ENCODE measurements at places on chromosomes 5 and 9.

DNA sequence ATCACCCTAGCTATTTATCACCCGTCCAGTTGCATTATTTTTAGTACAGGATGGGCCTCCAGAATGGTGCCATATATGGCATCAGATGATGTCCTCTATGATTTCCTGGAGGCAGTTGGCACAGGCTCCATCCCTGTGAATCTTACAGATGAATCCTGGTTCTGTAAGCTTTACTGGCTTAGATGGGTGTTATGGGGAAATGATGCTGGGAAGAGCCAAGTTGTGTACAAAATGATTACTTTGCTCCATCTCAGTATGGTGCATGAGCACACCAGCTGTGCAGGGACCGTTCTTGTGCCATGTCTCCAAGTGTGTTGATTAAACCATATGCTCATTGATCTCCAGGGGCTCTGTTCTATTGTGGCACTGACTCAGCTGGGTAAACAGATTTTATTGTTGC is 755.7 kb downstream of the TLR4 start:
- DNase-seq, result no peak

GRCh38 chr9:98256756-98257155 is 1.3 kb upstream of the TBC1D2 start:
- no peak for DNase-seq

DNA sequence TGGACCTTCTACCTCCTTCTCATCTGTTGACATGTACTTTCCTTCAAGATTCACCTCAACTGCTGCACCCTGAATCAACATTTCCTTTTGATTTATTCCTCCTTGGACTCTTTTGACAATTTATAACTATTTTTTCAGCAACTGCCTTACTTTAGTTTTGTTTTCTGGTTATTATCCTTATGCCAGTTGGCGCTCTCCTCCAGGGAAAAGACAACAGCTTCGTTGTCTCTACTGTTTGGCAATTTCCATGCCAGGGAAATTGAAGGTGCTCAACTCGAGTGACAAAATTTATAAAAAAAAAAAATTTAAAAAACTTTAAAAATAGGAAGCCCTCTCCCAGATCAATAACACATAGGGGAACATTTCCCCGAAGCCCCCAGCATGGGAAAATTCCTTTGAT is 549.2 kb upstream of the DMAC1 start:
- no peak for DNase-seq

- no peak for DNase-seq
These were observed at the start of gene EGFLAM for GRCh38 chr5:38258319-38259061. EGFLAM (plus strand) TSS chr5:38258559; CDS start chr5:38258755, 196 bp downstream.

- no peak for DNase-seq
These were observed 104.2 kb upstream of the RAI14 start for GRCh38 chr5:34551911-34552433.

- no peak for DNase-seq
These were observed 12.2 kb downstream of the FPGS start for GRCh38 chr9:127814619-127815511.

- no peak for DNase-seq
These were observed 49.6 kb upstream of the CPLX2 start for GRCh38 chr5:175821790-175822211.

DNA sequence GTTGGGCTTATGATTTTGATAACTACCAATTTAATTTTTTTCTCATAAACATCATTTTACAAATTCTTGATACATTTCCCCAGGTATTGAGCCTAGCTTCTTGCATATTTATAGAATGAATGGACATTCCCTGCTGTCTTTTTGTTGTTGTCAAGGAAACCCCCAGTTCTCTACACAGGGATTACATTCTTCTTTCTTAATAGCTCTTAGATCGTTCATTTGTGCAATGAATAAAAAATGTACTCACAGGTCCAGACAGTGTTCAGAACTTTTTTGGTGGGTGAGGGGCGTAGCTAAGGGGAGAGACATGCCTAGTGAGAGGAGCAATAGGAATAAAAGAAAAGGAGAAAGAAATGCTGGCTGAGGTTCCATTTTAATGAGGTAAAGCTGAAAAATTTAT is 58.6 kb downstream of the VCAN start:
- no peak for DNase-seq

- no peak for DNase-seq
These were observed 19.2 kb downstream of the KCTD16 start for GRCh38 chr5:144189800-144190429.

DNA sequence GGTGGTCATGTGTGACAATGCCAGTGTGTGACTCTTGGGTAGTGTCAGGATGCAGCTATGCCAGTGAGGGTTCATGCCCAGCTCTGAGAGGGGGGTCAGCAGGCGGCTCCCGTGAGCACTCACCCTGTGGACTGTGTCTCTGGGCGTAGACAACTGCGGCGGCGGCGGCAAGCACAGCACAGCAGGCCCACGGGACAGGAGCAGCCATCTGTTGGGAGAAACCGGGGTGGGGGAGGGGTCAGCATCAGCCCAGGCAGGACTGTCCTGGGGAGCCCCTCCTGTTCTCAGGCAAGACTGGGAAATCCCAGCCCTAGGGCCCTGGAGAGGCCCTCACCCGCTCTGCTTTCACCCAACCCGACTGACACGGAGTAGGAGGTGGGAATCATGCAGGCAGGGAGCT is 20.8 kb downstream of the CNTFR start:
- no peak for DNase-seq

GRCh38 chr5:169280286-169280685 is 20.7 kb downstream of the SLIT3 start:
- no peak for DNase-seq

DNA sequence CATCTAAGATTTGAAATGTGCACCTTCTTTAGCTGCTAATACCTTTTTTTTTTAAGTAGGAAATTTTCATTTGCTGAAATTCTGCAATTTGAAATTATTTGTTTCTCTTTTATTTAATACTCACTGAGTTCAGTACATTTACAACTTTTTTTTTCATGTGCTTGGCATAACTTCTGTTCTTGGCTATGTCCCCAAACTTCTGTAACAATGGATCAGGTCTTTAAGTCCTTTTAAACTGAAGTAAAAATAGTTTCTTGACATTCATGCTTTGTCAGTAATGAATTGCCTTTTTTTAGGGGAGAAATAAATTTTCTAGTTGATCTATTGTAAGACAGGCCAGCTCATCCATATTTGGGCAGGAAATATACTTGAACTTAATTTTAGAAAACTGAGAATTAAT is 41.5 kb downstream of the EDIL3 start:
- no peak for DNase-seq

DNA sequence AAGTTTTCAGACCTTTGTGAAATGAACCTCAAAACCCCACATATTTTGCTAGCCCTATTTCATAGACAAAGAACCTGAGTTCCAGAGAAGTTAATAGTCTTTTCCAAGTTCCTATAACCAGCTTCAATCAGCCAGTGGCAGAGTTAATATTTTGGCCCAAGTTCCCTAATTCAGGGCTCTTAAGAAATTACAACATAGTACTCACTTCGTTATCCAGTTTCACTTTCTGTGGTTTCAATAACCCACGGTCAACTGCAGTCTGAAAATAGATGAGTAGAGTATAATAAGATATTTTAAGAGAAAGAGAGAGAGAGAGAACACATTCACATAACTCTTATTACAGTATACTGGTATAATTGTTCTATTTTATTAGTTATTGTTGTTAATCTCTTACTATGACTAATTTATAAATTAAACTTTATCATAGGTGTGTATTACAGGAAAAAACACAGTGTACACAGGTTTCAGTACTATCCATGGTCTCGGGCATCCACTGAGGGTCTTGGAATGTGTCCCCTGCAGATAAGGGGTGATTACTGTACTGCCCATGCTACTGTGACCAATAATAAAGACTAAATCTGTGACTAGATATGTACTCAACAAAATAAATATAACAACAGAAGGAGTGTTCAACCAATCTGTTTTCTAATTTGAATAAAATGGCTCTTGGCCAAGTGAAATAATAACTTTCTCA is 9.3 kb upstream of the MYOT start:
- no peak for DNase-seq

- DNase-seq, result no peak
These were observed 29.2 kb downstream of the GARNL3 start for GRCh38 chr9:127293767-127294166.

- DNase-seq, result no peak
These were observed 230.5 kb upstream of the TRIM32 start for GRCh38 chr9:116456490-116457088.

DNA sequence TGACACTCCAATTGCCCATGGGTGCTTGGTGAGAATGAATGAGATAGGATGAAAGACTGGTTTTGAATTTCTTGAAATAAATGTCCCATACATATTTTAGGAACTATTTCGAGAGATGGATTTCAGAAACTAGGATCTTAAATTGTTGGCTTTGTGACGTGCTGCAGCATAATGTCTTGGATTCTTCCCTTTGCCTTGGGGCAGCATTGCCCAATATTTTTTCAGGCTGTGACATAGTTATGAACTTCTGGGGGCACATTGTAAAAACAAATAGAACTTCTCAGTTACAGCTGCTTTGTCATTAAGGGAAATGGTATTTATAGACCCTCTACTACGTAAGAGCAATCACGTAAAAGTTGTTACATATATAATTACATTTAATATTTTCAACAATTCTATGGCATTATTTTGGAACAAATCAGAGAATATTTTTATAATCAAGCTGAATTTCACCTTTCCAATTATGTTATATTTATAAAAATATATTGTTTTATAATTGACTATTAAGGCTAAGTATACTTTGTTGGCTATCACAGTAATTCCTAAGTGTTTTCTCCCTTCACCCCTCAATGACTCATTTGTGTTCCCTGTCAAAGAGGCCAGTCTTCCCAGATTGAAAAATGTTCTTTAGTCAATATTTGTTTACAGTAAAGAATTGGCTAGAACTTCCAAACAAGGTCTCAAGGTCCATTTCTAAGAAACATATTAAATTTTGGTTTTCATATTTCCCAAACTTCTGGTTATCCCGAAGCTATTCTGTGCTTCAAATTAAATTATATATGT is 1388.3 kb upstream of the ACO1 start:
- no peak for DNase-seq

DNA sequence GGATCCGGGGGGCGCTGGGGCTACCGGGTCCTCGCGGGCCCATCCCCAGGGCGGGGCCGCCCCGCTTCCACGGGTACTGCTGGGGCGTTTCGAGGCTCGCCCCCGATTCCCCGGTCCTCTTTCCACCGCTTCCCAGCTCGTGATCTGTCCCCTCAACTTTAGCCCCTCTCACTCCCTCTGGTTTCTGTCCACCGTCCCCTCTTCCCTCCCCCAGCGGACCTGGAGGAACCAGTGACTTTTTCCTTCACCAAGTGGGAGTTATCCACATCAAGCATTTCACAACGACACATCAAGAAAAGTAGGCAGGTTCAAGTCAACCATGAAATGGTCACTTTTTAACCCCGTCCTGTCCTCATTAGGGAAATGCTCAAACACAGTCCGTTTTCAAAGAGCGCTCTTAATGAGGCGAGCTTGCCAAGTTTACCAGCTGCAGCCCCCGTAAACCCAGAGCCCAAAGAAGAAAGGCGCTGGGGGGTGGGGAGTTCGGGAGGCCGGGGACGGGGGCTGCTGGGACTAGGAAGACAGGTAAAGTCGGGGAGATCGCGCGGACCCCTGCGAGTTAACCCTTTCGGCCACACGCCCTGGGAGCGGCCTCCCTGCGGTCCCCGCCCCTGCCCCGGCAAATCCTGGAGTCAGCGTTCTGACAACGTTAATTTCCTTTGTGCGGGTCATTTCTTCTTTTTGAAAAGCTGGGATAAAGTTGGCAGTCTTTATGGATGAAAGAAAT is 2.1 kb upstream of the NFIB start:
- no peak for DNase-seq

GRCh38 chr9:113361304-113362018 is 12.1 kb downstream of the BSPRY start:
- peak; percentile 18 for DNase-seq

DNA sequence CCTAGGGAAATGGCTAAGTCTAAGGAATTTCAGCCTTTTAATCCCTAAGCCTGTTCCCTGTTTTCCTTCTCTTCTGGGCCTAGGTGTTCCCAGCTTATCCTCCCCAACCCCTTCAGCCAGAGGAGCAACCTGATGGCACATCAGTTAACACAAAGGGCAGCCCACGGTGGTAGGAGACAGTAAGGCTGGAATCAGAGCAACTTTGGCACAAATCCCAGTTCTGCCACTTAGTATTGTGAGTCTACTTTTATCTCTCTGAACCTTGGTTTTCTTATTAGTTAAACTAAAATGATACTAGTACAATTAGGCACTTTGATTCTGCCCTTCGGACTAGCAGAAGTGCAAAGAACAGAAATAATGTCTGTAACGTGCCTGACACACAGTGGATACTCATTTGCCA is 246.8 kb downstream of the SAXO1 start:
- no peak for DNase-seq

DNA sequence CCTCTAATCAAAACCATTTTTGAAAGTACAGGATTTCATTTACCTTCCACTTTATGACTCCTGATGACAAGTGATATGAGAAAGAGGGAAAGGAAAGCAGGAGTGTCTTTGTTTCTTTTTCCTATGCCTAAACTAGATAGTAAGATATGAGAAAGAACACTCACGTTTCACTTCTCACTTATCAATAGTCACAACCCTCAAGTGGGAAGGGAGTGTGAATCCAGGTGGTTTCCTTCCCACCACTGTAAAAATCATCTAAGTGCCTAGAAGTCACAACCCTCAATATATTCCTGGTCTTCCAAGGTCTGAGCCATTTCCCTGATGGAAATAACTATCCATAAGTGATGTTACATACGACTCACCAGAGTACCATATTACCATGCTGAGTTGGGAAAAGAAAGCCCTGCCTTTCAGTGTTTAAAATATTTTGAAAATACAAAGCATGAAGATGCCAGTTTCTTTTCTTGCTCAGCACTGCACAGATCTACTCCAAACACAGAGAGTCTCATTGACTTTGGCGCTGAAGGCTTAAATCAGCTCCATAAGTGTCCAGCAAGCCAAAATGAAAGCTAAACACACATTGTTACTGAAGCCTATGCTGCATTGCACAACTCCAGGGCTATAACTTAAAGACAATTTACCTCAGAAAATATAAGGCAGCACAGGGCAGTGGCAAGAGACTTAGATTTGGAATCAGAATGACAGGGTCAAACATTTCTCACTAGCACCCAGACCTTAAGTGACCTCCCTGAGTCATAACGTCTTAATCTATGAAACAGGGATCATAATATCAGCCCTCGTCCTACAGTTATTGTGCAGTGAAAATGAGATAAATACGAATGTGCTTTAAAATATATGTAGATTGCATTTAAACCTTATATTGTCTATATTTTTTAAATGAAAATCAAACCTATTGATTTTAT is 301.2 kb downstream of the KIAA0825 start:
- DNase-seq, result no peak

DNA sequence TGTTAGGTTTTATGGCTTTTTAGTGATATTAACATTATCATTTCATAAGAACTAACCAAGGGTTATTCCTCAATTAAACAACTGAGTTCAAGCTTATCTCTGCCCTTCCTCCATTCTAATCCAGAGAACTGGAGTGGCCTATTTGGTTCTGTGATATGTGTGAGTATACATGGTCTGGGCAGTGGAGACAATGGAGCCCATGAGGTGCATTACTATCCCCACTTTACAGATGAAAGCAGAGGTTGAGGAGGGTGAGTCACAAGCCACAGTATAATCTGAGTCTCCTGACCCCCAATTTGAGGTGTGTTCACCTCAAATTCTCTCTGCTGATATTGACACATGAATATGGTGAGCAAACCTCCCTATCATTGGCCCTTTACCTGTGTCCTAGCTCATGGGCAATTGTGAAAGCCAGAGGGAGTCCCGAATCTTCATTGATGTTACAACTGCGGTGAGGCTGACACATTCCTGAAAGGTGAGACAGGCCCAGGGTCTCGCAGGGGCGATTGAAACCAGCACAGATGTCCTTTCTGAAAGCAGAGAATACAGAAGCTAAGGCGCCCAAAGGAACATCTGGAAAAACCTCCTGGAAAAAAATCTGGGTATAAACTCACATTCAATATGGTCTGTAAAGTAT is 217.2 kb downstream of the TARS1 start:
- DNase-seq, result no peak

- no peak for DNase-seq
These were observed 90.3 kb upstream of the ZNF366 start for GRCh38 chr5:72597456-72597948.

Data from stimulated activated CD4-positive, alpha-beta T cell treated with anti-CD3 and anti-CD28 coated beads, Interleukin-1b, Interleukin-23, amount 100 ng/mL, for 24 hours (primary cell).